ENCODE measurements at places on chromosomes 4 and X. TPM values are rescaled to one million over a fixed set of nuclear protein-coding genes. Genes with fewer than 3 reads are reported as not detected.

GRCh38 chr4:85595098-85595775, 120.3 kb downstream of the ARHGAP24 start:
- DNase-seq, result no peak

SOWAHB gene
- not detected for total RNA-seq

ANXA3 gene
- 0.41 TPM for total RNA-seq

GRCh38 chrX:119539872-119540271, 25.3 kb downstream of the STEEP1 start:
- DNase-seq, result no peak

- no peak for DNase-seq
Observed at GRCh38 chr4:173301518-173302201, 32.5 kb downstream of the HMGB2 start.
